Immature natural killer cell (primary cell): ENCODE measurements at places on chromosomes 7 and 10.

- H3K27ac ChIP-seq, result no peak overlapping the region
- no peaks in the 10 kb centered on the region for H3K4me1 ChIP-seq
- DNase-seq, result no peak
- H3K4me3 ChIP-seq, result no peak overlapping the region
- no peaks in the 10 kb centered on the region for H3K36me3 ChIP-seq
These were observed 231.8 kb upstream of the CTBP2 start for GRCh38 chr10:125392154-125392553.

GRCh38 chr10:48369501-48369900 is 63.0 kb downstream of the MAPK8 start:
- H3K27ac ChIP-seq, result no peak overlapping the region
- DNase-seq, result no peak
- no peak overlapping the region for H3K4me3 ChIP-seq
- H3K27me3 ChIP-seq, result no peaks in the 10 kb centered on the region
- peaks cover 6% of the 10 kb centered on the region for H3K4me1 ChIP-seq
- H3K36me3 ChIP-seq, result no peaks in the 10 kb centered on the region

GRCh38 chr7:129375141-129375938 is 58.9 kb upstream of the STRIP2 start:
- peaks cover 11% of the 10 kb centered on the region for H3K4me1 ChIP-seq
- H3K4me3 ChIP-seq, result no peak overlapping the region
- peaks cover 3% of the 10 kb centered on the region for H3K36me3 ChIP-seq
- no peak overlapping the region for H3K27ac ChIP-seq
- H3K27me3 ChIP-seq, result peaks cover 2% of the 10 kb centered on the region
- DNase-seq, result no peak

GRCh38 chr10:129809431-129809830 is 154.6 kb downstream of the EBF3 start:
- H3K36me3 ChIP-seq, result peaks cover 2% of the 10 kb centered on the region
- no peaks in the 10 kb centered on the region for H3K4me1 ChIP-seq
- DNase-seq, result no peak

- no peak overlapping the region for H3K27ac ChIP-seq
- DNase-seq, result no peak
- H3K4me3 ChIP-seq, result peak overlapping the region; percentile 3
- H3K27me3 ChIP-seq, result peaks cover 52% of the 10 kb centered on the region
- no peaks in the 10 kb centered on the region for H3K36me3 ChIP-seq
These were observed 80.8 kb downstream of the PAX2 start for GRCh38 chr10:100826031-100826651.

- H3K4me3 ChIP-seq, result no peak overlapping the region
- H3K4me1 ChIP-seq, result no peaks in the 10 kb centered on the region
These were observed 198.2 kb downstream of the TCF7L2 start for GRCh38 chr10:113148071-113148825.

DNA sequence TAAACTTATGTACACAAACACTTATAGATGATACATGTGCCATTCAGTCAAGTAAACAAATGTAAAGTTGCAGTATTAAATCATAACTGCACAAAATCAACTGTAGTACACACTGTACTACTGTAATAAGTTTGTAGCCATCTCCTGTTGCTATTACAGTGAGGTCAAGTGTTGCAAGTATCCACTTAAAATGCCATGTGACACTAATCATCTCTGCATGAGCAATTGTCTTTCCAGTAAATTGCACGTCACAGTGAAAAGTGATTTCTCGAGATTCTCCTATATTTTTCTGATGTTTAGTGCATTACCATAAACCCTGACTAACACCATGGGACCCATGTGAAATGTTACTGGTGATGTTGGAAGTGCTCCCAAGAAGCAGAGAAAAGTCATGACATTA is 293.3 kb upstream of the SP4 start:
- H3K36me3 ChIP-seq, result no peaks in the 10 kb centered on the region
- H3K27ac ChIP-seq, result no peak overlapping the region
- no peak overlapping the region for H3K4me3 ChIP-seq

GRCh38 chr7:3747467-3747866 is 446.4 kb downstream of the SDK1 start:
- no peaks in the 10 kb centered on the region for H3K36me3 ChIP-seq
- no peaks in the 10 kb centered on the region for H3K4me1 ChIP-seq
- DNase-seq, result no peak
- H3K27ac ChIP-seq, result no peak overlapping the region
- H3K4me3 ChIP-seq, result no peak overlapping the region

- H3K4me1 ChIP-seq, result no peaks in the 10 kb centered on the region
- no peak overlapping the region for H3K27ac ChIP-seq
- no peak for DNase-seq
- H3K27me3 ChIP-seq, result peaks cover 2% of the 10 kb centered on the region
- H3K36me3 ChIP-seq, result no peaks in the 10 kb centered on the region
These were observed 119.7 kb downstream of the FGFR2 start for GRCh38 chr10:121478556-121478955.

DNA sequence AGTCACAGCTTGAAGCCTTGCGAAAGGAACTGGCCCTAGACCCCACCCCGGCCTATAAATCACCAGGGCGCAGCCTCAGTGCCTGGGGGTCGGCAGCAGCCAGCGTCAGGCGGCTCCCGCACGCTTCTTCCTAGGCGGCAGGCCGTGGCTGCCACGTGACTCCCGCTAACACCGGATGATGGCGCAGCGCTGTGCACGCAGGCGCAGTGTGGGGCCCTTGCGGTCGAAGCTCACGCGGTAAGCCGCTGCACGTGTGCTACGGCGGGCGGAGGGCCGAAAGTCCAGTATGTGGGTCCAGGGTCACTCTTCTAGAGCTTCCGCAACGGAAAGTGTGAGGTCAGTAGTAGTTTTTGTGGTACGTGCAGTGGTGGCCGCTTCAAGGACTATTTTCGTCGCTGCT is at the start of gene STK31:
STK31 (plus strand) TSS at position 220 of the 400 bp plus-strand sequence; CDS start at position 287, 67 bp downstream.
- H3K27ac ChIP-seq, result no peak within 1 kb of the TSS
- peaks cover 21% of the 10 kb centered on the region for H3K36me3 ChIP-seq
- DNase-seq, result no peak

GRCh38 chr10:74988054-74988775 is 123.2 kb upstream of the SAMD8 start:
- no peak for DNase-seq
- H3K4me1 ChIP-seq, result peaks cover 37% of the 10 kb centered on the region
- peak overlapping the region; percentile 68 for H3K27ac ChIP-seq
- H3K4me3 ChIP-seq, result no peak overlapping the region
- H3K36me3 ChIP-seq, result peaks cover 37% of the 10 kb centered on the region

- H3K36me3 ChIP-seq, result peaks cover 30% of the 10 kb centered on the region
- H3K27me3 ChIP-seq, result no peaks in the 10 kb centered on the region
- no peaks in the 10 kb centered on the region for H3K4me1 ChIP-seq
- no peak for DNase-seq
- H3K27ac ChIP-seq, result no peak overlapping the region
- H3K4me3 ChIP-seq, result no peak overlapping the region
These were observed 118.2 kb downstream of the HBP1 start for GRCh38 chr7:107286751-107287621.

- H3K4me1 ChIP-seq, result peaks cover 32% of the 10 kb centered on the region
- H3K27me3 ChIP-seq, result no peaks in the 10 kb centered on the region
- no peak for DNase-seq
- H3K27ac ChIP-seq, result peak overlapping the region; percentile 70
- no peaks in the 10 kb centered on the region for H3K36me3 ChIP-seq
- H3K4me3 ChIP-seq, result no peak overlapping the region
These were observed 44.0 kb upstream of the GRID1 start for GRCh38 chr10:86410542-86411124.

DNA sequence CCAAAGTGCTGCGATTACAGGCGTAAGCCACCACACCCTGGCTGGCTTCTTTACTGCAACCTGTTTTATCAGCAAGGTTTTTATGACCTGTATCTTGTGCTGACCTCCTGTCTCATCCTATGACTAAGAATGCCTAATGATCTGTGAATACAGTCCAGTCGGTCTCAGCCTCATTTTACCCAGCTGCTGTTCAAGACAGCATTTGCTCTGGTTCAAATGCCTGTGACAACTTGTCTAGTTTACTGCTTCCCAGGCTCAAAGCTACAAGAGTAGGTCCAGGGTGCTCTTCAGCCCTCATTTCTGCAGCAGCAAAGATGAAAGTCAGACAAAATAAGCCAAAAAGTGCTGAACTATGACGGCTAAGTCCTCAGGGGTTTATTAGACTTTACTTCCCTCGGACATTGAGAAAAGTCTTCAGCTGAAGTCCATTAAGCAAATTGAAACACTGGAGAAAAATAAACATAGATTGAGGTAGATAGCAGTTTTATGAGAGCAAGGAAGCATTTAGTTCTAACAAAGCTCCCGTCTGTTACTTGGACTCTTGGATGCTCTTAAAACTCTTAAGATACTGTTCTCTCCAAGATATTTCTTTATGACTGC is 12.5 kb upstream of the LYZL1 start:
- H3K4me1 ChIP-seq, result no peaks in the 10 kb centered on the region
- no peak for DNase-seq
- peaks cover 4% of the 10 kb centered on the region for H3K27me3 ChIP-seq

GRCh38 chr7:116097365-116098009 is 66.9 kb upstream of the TFEC start:
- H3K27ac ChIP-seq, result no peak overlapping the region
- no peaks in the 10 kb centered on the region for H3K4me1 ChIP-seq
- H3K36me3 ChIP-seq, result no peaks in the 10 kb centered on the region
- no peaks in the 10 kb centered on the region for H3K27me3 ChIP-seq
- DNase-seq, result no peak

DNA sequence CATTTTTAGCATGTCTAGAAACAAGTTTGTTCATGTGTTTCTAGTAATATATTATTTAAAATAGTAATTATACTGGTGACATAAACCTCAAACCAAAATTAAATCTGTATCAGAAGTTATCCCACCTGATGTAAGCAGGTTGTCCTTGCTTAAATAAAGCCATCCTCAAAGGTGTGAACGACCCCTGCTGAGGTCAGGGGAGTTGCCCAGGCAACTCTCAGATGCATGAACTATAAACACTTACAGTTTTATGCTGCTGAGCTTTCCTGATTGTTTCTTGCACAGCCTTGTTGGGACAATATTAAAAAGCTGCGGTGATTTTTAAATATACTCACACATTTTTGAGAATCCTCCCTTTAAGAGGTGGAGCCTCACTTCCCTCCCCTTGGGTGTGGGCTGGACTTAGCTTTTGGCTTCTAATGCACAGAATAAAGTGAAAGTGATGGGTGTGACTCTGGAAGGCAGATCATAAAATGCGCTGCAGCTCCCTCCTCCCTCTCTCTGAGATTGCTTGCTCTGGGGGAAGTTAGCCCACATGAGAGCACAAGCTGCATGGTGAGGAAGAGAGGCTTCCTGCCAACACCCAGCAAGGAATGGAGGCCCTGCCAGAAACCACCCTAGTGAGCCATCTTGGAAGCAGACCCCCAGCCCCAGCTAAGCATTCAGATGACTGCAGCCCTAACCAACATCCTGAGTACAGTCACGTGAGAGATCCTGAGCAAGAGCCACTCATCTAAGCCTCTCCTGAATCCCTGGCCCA is 152.7 kb downstream of the SKIDA1 start:
- peak; percentile 3 for DNase-seq
- H3K27ac ChIP-seq, result no peak overlapping the region
- H3K36me3 ChIP-seq, result no peaks in the 10 kb centered on the region
- peaks cover 4% of the 10 kb centered on the region for H3K4me1 ChIP-seq

GRCh38 chr7:30745261-30745941 is 6.5 kb upstream of the INMT start:
- peaks cover 7% of the 10 kb centered on the region for H3K27me3 ChIP-seq
- H3K4me3 ChIP-seq, result no peak overlapping the region
- no peak overlapping the region for H3K27ac ChIP-seq
- no peaks in the 10 kb centered on the region for H3K36me3 ChIP-seq
- DNase-seq, result no peak

GRCh38 chr7:80830010-80830409 is 88.8 kb downstream of the SEMA3C start:
- no peaks in the 10 kb centered on the region for H3K27me3 ChIP-seq
- no peak for DNase-seq
- peaks cover 6% of the 10 kb centered on the region for H3K4me1 ChIP-seq
- no peaks in the 10 kb centered on the region for H3K36me3 ChIP-seq
- H3K4me3 ChIP-seq, result no peak overlapping the region
- no peak overlapping the region for H3K27ac ChIP-seq

GRCh38 chr7:2110610-2111396 is 121.9 kb downstream of the MAD1L1 start:
- no peak for DNase-seq
- H3K4me1 ChIP-seq, result peaks cover 43% of the 10 kb centered on the region
- H3K36me3 ChIP-seq, result peaks cover 23% of the 10 kb centered on the region

DNA sequence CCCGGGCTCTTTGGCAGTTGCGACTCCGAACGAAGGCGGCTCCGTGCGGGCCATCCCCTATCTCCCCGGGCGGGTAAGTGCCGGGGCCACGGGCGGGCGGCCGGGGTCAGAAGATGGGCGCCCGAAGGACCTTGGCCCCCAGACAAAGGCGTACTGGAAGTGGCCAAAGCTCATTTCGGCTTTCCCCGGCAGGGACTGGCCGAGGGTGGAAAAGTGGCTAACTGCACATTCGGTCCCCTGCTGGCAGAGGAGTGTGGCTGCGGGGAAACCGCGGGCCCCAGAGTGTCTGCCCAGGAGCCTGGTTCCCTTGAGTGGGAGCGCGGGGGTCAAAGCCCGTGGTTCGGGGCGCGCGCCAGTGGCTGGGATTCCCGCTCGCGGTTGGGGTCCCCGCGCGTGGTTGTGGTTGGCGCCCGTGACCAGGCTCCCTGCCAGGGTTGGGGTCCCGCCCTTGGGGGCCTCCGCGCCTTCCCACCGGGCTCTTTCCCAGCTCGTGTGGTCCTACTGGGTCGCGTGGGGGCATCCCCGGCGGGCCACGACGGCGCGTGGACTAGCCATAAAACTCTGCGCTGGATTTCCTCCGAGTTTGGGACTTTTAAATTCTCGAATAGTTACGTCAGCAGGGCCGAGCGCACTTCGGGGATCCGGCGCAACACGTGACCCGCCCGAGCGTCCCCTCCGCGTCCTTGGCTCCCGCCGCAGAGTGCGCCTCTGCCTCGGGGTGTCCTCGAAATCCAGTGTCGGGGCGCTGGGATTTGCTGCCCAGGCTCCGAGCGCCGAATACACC is 124.4 kb downstream of the TACC2 start:
- no peaks in the 10 kb centered on the region for H3K36me3 ChIP-seq
- no peak overlapping the region for H3K27ac ChIP-seq
- no peaks in the 10 kb centered on the region for H3K4me1 ChIP-seq
- DNase-seq, result no peak

DNA sequence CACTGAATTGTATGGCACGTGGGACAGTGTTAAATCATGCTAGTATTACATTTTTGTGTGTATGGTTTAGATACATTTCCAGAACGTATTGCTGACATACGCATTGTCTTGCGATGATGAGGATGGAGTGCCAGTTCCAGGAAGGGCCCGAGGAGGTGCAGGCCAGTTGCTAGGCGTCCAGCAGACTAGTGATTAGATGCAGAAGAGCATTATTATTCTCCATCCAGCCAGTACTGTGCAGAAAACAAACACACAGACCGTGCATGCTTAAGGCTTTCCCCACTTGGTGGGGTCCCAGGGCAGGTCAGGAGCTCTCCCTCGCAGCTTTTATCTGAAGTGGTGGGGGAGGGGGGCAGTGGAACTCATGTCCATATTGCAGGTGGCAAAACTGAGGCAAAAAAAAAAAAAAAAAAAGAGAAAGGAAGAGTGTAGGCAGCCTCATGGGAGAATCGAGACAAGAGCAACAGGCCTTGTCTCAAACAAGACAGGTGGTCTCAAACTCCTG is 189.2 kb downstream of the CAMK1D start:
- H3K4me1 ChIP-seq, result peaks cover 26% of the 10 kb centered on the region
- H3K27ac ChIP-seq, result no peak overlapping the region
- DNase-seq, result no peak

- H3K27ac ChIP-seq, result no peak overlapping the region
- H3K4me1 ChIP-seq, result peaks cover 53% of the 10 kb centered on the region
- H3K27me3 ChIP-seq, result no peaks in the 10 kb centered on the region
- H3K36me3 ChIP-seq, result no peaks in the 10 kb centered on the region
These were observed 5.1 kb downstream of the SGMS1 start for GRCh38 chr10:50618624-50619023.
